Liver (tissue), 10 donors: ENCODE measurements at places on chromosomes 2 and 18. TPM values are rescaled to one million over a fixed set of nuclear protein-coding genes. Genes with fewer than 3 reads are reported as not detected.

DNA sequence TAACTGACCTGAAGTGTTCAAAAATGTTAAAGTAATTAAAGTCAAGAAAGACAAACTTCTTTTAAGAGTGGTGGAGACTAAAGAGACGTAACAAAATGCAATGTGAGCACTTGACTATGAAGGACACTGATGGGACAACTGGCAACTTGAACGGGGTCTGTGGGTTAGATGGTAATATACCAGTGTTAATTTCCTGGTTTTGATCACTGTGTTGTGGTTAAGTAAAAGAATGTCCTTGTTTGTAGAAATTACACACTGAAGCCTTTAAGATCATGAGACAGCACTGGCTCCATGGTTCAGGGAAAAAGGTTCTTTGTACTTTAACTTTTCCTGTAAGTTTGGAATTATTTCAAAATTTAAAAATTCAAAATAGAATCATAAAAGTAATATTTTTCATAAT is 58.2 kb downstream of the REL start:
- no peak for DNase-seq
- no peak overlapping the region for H3K4me3 ChIP-seq
- H3K27me3 ChIP-seq = no peaks in the 10 kb centered on the region
- H3K27ac ChIP-seq = no peak overlapping the region
- peaks cover 7% of the 10 kb centered on the region for H3K36me3 ChIP-seq
- no peaks in the 10 kb centered on the region for H3K4me1 ChIP-seq

DNA sequence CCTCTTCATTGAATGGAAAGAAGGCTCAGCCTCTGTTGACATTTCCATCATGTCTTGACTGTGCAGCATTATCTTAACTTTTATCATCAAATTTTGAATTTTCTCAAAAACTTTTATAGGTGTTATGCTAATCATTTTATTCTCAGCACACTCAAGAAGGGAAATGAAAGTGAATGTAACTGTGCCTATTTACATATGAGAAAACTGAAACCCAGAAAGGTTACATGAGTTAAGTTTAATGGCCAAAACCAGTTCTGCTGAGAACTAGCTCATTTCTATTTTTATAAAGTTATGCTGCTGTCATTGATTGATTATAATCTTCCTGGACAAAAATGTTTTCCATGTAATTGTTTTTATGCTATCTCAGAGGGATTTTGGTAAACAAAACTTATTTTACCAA is 618.8 kb upstream of the NRXN1 start:
- H3K4me3 ChIP-seq = no peak overlapping the region
- H3K36me3 ChIP-seq = no peaks in the 10 kb centered on the region
- DNase-seq = no peak
- no peaks in the 10 kb centered on the region for H3K4me1 ChIP-seq

GRCh38 chr2:152823905-152824304 is 105.5 kb downstream of the ARL6IP6 start:
- peaks cover 3% of the 10 kb centered on the region for H3K27me3 ChIP-seq
- H3K4me3 ChIP-seq = no peak overlapping the region
- no peaks in the 10 kb centered on the region for H3K4me1 ChIP-seq
- no peak for DNase-seq
- H3K36me3 ChIP-seq = no peaks in the 10 kb centered on the region
- no peak overlapping the region for H3K27ac ChIP-seq

GRCh38 chr2:16221461-16222010 is 281.2 kb downstream of the MYCN start:
- DNase-seq = no peak
- H3K27ac ChIP-seq = no peak overlapping the region
- H3K4me1 ChIP-seq = no peaks in the 10 kb centered on the region
- H3K36me3 ChIP-seq = no peaks in the 10 kb centered on the region
- no peaks in the 10 kb centered on the region for H3K27me3 ChIP-seq

DNA sequence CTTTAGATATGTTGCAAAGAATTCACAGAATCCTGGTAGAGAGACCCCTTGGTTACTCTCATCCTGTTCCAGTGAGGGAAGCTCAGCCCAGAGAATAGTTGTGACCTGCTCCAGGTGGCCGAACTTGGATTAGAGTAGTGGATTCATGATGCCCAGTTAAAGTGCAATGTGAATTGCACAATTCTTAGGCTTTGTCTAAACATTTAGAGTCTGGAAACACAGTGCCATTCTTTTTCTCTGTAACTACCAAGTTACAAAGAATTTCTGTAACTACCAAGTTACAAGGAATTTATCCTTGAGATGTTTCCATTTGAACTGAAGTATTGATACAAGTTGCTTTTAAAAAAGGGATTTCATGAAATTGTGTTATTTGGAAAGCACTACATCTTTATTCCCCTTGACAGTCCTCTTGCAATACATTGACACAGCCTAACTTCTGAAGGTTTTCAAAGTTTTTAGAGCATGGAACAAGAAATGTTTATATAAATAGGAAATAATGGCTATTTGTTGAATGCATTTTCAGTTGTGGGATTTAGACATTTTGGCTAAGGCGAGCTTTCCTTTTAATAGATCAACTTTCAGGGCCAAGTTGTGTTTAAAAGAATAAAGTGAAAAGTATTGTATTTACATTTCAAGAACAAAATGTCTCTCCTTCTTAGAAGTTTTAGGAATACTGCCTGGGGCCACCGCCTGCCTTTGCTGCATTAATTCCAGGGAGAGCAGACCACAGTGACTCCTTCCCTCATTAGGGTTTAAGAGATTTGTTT is 315.0 kb downstream of the LPIN1 start:
- H3K4me3 ChIP-seq = no peak overlapping the region
- no peak for DNase-seq
- H3K27ac ChIP-seq = no peak overlapping the region
- H3K27me3 ChIP-seq = no peaks in the 10 kb centered on the region
- H3K36me3 ChIP-seq = no peaks in the 10 kb centered on the region

DNA sequence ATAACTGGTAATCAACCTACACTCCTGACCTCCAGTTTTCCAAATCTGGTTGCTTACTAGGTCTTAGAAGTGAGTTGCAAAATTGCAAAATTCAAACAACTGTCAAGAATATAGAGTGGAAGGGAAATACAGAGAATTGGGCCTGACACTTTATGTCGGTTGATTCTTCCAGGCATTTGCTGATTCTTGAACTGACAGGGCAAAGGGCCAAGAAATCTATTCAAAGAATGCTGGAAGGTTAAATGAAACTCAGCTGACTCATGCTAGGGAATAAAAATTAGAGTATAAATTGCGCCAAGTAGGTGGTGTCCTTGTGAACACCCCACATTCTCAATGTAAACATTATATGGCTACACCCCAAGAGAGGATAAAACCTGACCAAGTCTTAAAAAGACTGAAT is 21.5 kb upstream of the ZSCAN30 start:
- no peak overlapping the region for H3K27ac ChIP-seq
- H3K27me3 ChIP-seq = no peaks in the 10 kb centered on the region
- DNase-seq = no peak
- H3K36me3 ChIP-seq = peaks cover 12% of the 10 kb centered on the region
- H3K4me3 ChIP-seq = no peak overlapping the region
- H3K4me1 ChIP-seq = no peaks in the 10 kb centered on the region

IL36RN gene
- not detected for polyA plus RNA-seq

PAIP2B gene
- polyA plus RNA-seq = 4.8 TPM

C2orf72 gene
- 94.9 TPM for polyA plus RNA-seq

ASIC4 gene
- polyA plus RNA-seq = not detected

RETSAT gene
- 22.8 TPM for polyA plus RNA-seq

CCDC148 gene
- 0.42 TPM for polyA plus RNA-seq
